ENCODE measurements at places on chromosomes 3 and 15.

- DNase-seq: no peak
Observed at GRCh38 chr3:44179246-44179645, 62.4 kb upstream of the TOPAZ1 start.

DNA sequence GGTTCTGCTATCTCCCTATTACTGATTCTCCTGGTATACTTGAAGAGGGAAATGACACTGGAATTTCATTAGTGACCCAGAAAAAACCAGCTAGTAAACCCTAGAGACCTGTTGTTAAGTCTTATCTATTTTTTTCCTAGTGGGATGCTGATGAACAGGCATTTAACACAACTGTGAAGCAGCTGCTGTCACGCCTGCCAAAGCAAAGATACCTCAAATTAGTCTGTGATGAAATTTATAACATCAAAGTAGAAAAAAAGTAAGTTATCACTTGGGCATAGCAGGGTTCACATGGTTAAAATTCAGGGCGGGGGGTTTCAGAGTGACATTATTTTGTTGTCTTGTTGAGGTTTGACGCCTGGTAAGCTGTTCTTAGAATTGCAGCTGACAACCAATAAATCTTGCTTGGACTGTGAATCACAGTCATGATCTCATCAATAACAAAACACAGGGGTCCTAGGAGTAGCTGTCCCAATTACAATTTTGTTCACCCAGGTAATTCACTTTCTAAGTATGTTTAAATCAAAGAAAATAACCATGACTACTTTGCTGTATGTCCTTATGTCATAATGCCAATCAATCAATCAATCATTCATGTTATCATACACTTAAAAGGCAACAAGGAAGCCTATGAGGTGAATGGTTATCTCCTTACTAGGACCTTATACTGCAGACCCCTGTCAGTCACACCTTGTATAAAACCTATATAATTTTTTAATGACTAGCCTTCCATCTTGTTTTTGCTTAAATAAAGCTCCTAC lies 4.6 kb downstream of the SRP14 start:
- no peak for DNase-seq

DNA sequence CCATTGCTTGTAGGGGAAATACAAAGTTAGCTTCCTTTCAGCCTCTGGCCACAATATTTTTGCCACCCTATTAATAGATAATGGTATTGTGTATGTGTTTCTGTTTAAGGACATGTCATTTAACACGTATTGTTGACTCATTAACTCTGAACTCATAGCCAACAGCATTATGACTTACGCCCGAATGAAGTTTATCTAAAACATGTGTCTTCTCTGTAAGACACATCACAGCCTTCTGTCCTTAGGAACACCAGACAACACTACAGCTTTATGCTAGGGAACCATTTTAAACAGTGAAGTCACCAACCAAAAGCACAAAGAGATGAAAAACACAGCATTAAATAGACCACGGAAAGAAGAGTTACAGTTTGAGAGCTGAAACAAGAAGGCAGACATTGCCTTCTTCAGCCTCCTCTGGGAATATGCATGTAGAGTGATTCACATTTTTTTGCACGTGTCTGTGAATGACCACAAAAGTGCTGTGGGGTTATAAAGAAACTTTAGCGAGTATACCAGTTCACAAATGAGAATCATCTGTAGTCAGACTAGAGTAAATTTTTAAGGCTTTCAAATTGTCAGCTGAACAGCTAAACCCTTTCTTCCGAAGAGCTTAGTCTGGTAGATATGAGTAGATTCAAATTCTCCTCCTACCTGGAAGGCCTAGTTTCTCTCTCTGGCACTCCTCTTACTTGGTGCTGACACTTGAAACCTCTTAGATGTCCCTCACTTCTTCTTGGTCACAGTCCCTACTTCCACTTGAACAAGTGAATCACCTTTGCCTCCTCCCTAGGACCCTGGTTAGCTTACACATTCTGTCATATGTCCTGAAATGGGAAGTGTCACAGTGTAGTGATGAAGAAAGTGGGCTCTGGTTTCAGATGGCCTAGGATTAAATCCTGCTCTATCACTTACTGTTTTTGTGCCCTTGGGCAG lies 32.2 kb downstream of the MCTP2 start:
- no peak for DNase-seq

DNA sequence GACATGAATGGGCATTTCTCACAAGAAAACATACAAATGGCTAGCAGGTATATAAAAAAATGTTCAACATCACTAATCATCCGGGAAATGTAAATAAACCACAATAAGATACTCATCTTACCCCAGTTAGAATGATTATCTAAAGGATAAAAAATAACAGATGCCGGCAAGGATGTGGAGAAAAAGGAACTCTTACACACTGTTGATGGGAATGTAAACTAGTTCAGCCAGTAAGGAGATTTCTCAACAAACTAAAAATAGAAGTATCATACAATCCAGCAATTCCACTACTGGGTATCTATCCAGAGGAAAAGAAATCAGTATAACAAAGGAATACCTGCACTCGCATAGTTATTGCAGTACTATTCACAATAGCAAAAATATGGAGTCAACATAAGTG lies 124.2 kb downstream of the SATB1 start:
- no peak for DNase-seq

DNA sequence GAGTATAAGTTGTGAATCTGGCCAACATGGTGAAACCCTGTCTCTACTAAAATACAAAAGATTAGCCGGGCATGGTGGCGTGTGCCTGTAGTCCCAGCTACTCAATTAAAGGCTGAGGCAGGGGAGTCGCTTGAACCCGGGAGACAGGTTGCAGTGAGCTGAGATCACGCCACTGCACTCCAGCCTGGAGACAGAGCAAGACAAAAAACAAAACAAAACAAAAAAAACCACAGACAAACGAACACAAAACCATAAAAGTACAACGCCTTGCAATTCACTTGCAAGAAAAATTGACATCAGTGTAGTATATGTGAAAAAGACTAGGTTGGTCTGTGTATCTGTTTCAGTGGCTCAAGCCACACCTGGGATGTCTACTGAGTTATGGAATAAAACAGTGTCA lies 29.9 kb upstream of the CCDC80 start:
- no peak for DNase-seq

GRCh38 chr15:86854176-86854575 lies 774.5 kb downstream of the AGBL1 start:
- DNase-seq: no peak

DNA sequence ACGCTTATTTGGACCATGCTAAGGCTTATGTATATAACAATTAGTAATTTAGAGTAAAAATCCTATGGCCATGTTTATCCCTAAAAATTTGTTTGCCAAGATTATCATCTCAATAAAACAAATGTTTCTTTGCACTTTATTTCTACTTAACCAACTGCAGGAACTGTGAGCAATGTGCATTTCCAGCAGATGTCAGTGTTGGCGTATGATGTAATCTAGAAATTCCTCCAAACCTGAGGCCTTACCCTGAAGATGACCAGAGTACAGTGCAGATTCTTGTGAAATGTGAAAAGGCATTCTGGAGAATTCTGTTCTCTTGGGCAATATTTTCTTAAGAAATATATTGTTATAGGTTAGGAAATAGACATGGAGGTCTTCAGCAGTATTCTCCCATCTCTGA lies 205.9 kb downstream of the MBNL1 start:
- no peak for DNase-seq

- no peak for DNase-seq
Observed at GRCh38 chr15:71802770-71803169, 7.6 kb upstream of the NR2E3 start.

DNA sequence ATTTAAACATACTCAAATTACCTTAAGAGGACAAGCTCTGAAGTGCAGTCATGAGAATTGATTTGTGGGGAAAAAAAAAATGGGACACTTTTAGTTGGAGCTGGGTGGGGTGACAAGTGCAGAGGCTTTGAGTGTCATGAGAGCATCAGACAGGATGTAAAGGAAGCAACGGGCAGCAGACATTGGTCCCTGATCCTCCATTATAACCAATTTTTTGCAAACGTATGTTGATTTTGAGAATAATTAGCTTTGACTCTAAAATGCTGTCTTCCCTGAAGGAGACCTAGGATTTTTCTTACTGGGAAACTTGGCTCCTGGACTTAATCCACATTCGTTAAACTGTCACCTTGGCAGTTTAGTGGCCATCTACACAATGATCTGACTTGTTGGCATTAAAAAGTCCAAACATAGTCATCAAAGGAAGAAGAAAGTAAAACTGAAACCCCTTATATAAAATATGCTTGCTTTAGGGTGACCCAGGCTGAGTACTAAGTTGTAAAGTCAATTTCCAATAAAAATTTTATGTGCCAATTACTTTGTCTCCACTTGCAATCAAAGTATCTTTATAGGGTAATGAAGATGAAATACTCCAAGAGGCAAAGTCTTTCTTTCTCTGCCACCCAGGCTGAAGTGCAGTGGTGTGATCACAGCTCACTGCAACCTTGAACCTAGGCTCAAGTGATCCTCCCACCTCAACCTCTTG lies 45.6 kb downstream of the BCL2L10 start:
- peak; percentile 59 for DNase-seq

GRCh38 chr3:158352551-158352950 lies 218.4 kb upstream of the MLF1 start:
- DNase-seq: peak; percentile 11

- DNase-seq: no peak
Observed at GRCh38 chr15:81642451-81642990, 268.5 kb upstream of the TMC3 start.

DNA sequence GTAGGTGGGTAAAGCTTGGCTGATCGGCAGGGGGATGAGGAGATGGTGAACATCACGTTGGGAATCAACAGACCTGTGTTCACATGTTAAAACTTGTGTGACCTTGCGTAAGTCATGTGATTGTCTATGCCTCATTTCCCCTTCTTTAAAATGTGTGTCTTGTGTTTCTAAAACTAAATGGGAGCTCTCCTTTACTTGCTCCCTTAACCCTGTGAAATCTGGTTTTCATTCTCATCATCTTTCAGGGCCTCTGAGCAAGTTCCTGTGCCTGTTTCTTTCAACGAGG lies 29.7 kb upstream of the IREB2 start:
- no peak for DNase-seq

GRCh38 chr3:129892857-129893580 lies 492 bp downstream of the TMCC1 start:
- peak; percentile 74 for DNase-seq

GRCh38 chr3:148943506-148944205 lies 47.7 kb upstream of the GYG1 start:
- DNase-seq: no peak

All from transverse colon (tissue), 4 donors.